Ascending aorta (tissue), 2 donors: ENCODE measurements at places on chromosomes 16 and 17.

DNA sequence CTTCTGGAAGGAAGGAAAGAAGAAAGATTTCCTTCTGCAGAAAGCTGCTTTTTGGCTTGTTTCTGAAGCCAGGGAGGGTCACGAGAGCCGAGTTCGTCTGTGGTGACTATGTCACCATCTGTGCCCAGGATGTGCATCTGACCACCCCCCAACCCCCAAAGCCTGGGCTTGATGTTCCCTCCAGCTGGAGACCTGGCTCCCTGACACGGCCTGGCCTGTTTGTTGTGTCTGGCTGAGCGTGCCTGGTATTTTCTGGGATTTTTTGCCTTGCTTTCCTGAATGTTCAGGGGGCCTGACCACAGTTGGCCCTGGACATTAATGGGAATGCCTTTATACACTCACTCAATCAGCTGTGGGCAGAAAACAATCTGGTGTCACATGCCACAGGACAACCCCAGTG lies 38.9 kb downstream of the LGALS9 start:
- no peak for DNase-seq

GRCh38 chr16:5026664-5027063 lies 7.1 kb downstream of the NAGPA start:
- no peak for DNase-seq

DNA sequence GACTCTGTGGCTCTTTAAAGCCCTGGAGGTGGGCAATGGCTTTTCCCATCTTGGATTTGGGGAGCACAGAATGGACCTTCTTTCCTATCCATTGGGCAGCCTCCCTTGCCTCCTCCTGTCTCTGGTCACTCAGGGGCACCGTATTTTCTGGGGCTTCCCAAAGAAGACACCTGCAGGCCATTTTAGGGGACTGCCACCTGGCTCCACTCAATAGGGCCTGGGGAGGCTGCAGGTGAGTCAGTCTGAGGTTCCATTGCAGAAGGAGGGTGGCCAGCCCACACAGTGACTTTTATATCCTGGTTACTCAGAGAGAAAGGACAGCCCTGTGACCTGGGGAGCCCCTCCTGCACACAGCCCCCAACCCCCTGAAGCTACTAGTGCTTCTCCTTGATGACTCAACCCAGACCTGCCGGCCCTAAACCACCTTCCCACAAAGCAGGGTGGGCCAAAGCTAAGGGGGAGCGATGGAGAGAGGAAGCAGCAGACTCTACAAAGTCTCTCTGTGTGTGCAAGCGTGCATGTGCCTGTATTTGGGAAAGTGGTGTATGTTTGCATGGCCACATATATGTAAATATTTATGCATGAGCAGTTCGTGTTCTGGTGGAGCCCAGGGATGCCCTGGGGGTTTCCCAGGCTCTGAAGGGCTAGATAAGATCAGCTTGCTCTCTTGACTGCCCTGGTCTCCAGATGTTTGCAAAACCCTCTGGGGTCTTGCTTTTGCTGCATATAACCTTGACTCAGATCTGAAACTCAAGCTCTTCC lies 5.0 kb downstream of the CX3CL1 start:
- DNase-seq: no peak

- no peak for DNase-seq
Observed at GRCh38 chr17:71203953-71204352, 916.9 kb upstream of the SOX9 start.

DNA sequence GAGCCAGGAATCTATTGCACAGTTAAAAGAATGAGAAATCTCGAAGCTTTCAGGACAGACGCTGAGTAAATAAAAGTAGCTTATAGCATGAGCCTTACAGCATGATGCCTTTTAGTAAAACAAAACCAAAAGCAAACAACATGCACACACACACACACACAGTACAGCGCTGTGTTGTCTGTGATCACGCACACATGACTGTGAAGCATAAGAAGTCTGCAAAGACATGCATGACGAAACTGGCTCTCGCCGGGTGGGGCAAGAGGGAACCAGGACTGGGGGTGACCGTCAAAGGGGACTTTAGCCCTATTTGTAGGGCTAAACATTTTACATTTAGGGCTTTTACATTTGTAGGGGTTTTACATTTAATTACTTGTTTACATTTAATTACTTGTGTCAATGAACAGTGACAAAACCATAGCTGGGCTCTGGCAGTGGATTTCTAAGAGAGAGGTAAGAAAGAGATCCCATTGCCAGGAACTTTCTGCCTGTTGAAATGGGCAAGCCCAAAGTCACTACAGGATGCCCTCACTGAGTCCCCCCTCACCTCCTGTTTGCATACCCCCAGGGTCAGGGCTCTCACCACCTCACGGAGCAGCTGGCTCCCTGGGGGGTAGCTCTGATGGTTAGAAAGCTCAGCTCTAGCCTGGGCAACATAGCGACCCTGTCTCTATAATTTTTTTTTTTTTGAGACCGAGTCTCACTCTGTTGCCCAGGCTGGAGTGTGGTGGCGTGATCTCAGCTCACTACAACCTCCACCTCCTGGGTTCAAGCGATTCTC lies 2.0 kb upstream of the TNFRSF13B start:
- DNase-seq: no peak

GRCh38 chr17:62805234-62805633 lies 2.9 kb downstream of the MARCHF10 start:
- DNase-seq: no peak

- DNase-seq: no peak
Observed at GRCh38 chr16:80117556-80118130, 423.1 kb upstream of the DYNLRB2 start.

- DNase-seq: peak; percentile 25
Observed at GRCh38 chr16:27301236-27301861, 12.4 kb upstream of the IL4R start.

DNA sequence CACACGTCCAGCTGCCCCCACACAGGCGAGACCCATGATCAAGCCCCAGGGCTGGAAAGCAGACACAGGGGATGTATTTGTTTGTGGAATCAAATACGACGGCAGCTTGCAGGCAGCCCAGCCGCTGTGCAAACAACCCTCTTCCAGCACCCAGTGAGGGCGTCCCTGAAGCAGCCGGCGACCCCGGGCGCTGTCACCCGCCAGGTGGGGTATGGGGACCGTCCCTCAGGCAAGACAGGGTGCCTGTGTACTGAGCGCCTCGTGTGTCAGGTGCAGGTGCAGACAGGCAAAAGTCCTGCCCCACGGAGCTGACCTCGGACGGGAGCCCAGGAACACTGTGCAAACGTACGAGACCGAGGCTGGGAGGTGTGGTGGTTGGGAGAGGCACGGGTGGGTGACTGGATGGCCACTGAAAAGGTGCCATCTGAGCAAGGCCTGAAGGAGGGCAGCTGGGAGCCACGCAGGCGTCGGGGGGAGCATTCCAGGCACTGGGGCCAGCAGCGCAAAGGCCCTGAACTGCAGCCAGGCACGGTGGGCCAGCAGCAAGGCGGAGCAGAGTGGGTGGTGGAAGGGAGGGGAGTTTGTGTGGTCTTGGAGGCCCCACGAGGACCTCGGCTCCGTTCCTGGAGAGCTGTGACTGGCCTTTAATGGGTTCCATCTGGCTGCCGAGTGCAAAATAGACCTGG lies 48.5 kb downstream of the CBFA2T3 start:
- DNase-seq: no peak

GRCh38 chr17:75637143-75637538 lies 3.9 kb downstream of the SMIM5 start:
- no peak for DNase-seq

- DNase-seq: no peak
Observed at GRCh38 chr17:61532826-61533225, 58.2 kb downstream of the NACA2 start.

DNA sequence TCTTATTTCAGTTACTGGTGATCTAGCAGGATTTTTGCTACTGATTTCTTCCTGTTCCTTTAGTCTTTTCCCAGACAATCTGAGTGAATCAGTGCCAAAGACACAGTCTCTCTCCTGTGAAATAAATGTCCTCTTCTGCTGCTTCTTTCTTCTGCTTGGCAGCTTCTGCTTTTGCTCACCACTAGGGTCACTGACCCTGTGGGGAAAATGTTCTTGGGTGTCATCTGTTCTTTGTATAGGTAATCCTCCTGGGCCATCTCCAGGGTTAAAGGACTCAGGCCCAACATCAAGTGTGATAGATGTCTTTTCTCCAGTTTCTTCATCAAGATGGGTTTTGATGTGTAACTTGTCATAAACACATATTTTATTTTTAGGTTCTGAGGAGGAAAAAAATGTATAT lies 5.2 kb downstream of the PALB2 start:
- no peak for DNase-seq

DNA sequence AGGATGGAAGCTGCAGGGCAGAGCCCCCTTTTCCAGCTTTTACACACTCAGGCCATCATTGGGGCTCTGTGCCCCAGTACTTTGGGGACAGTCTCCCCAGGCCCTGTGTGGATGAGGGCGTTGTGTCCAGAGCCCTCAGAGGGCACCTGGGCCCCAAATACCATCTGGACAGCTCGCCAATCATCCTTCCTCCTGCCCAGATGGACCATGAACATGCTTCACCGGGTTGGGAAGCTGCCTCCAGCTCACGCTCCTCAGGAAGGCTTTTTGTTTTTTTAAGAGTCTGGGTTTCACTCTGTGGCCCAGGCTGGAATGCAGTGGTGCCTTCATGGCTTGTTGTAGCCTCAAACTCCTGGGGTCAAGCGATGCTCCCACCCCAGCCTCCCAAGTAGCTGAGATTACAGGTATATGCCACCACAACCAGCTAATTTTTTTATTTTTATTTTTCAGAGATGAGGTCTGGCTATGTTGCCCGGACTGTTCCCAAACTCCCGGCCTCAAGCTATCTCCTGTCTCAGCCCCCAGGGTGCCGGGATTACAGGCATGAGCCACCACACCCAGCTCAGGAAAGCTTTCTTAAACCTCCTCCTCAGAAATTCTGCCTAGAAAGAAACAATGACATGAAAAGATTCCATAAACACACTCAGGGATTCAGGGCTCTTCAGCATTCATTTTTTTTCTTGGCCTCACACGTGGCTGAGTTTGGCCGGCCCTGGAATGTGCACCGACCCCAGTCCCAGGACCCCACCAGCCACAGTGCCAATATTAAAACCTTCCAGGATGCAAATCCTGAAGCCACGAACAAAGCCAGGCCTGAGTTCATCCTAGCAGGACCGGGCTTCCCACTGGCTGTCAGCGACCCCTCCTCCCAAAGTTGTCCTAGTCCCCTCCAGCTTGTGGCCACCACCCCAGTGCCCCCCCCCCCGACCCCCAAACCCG lies 27.4 kb upstream of the ZNF423 start:
- DNase-seq: no peak

- no peak for DNase-seq
Observed at GRCh38 chr17:79811011-79811867, 14.4 kb upstream of the CBX8 start.

- peak; percentile 7 for DNase-seq
Observed at GRCh38 chr17:61467416-61468262, 15.4 kb downstream of the TBX4 start.

GRCh38 chr17:59846394-59847165 lies 46.2 kb downstream of the TUBD1 start:
- DNase-seq: no peak

- no peak for DNase-seq
Observed at GRCh38 chr16:5056352-5056751, 9.4 kb downstream of the C16orf89 start.

- DNase-seq: no peak
Observed at GRCh38 chr17:52035336-52035915, 123.1 kb downstream of the CA10 start.

GRCh38 chr17:36594626-36595401 lies 3.1 kb downstream of the DHRS11 start:
- DNase-seq: no peak

DNA sequence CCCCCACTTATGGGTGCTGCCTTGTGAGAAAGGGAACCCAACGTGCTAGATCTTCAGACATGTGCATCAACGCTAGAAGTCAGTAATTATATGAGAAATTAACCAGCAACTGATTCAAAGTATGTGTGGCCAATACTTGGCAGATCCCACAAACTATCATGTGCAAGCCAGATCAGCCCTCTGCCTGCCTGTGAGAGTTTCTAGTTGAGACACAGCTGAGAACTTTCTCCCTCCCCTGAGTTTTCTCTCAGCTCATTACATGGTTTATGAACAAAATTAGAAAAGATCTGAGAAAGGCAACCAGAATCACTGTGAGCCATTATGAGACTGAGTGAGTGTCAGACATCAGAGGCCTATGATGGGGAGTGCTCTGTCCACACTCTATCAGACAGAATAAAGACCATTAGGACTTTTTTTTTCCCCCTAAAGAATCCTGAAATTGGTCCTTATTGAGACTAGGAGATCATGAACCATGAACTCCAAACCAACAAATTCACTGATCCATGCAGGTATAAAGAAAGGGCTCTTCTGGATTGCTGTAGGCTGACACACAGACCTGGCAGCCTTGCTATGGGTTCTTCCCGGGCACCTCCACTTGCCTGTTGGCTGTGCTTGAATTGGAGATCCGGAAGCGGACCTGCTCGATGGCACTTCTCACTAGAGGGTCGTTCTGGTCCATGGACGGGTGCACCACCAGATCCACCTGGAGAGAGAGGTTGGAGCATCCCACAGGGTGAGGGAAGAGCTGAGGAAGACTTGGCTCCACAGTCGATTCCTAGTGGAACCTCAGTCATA lies 51.5 kb downstream of the GTF3C1 start:
- no peak for DNase-seq
